Left kidney (tissue), 8 donors: ENCODE measurements at places on chromosomes 7 and 10. TPM values are rescaled to one million over a fixed set of nuclear protein-coding genes. Genes with fewer than 3 reads are reported as not detected.

GRCh38 chr10:13997650-13998049, 333.1 kb downstream of the FRMD4A start:
- no peak for DNase-seq

DNA sequence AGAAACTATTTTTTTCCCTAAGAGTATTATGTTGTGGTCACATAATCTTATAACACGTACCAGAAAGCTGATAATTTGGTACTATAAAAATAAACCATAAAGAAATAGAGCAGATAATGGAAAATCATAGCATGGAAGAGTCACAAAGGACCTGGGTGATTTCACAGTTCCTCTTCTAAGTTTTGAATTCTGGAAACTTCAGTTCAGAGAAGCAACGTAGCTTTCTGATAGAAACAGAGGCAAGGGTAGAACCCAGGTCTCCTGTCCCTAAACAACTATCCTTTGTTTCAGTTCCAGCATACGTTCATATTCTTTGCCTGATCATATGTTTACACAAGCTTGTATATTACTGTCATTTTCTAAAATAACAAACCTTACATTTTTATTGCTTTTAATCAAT, 47.9 kb downstream of the MRC1 start:
- DNase-seq: no peak

DNA sequence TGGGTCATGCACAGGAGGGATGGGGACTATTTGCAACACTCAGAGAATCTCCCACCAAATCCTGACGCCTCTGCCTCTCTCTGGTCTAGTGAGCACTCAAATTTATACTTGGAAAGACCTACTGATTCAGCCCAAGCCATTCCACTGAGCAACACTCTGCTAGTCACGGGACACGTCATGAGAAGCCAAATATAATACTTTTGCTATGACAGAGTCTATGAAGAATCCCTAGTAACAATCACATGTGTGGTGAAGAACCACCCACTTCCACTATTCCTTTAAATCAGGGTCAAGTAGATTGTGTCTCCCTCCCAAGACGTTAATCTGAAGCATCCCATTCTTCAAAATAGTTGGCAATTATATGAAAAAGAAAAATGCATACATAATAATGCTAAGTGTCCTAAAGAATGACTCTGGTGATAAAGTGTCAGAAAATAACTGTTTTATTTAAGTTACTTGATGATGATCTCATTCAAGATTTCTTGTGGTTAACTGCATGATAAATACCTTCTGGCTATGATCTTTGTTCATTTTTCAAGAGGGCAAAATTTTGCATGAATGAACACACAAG, 28.5 kb downstream of the CHCHD3 start:
- DNase-seq: no peak

GRCh38 chr7:133583545-133584171, 330.8 kb downstream of the EXOC4 start:
- no peak for DNase-seq

DNA sequence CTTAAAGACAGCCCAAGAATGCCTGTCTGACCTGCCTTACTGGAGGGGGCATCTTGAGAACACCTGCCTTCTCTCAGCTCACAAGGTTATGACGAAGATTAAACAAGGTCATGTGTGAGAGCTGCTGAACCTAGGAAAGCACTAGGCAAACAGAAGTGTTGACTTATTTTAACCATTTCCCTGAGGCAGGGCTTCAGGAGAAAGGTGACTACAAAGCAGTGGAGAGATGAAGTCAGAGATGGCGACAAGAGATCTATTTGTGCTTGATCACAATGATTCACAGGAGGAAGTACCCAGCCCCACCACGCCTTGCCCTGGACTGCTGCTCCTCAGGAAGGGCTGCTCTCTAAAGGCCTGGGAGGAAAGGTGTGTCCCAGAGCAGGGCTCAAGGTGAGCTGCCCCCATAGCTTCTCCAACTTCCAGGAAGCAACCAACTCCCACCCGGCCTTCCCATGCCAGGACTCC, 27.8 kb downstream of the STN1 start:
- no peak for DNase-seq

DNA sequence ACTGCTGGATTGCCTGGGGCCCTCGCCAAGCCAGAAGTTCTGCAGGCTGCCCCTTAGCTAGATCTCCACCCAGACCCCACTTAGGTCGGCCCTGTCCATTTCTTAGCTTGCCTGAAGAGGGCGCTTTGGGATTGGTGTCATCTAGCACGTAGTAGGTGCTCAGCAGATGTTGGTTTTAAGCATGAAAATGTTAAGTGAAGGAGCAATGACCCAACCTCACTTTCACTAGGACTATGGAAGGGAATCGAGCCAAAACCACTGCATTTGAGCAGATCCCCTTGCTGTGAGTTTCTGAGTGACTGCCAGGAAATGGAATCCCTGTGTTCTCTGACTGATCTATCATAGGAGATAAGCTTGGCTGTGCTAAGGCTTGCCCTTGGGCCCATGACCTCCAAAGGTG, 131.7 kb upstream of the EEPD1 start:
- no peak for DNase-seq

DNA sequence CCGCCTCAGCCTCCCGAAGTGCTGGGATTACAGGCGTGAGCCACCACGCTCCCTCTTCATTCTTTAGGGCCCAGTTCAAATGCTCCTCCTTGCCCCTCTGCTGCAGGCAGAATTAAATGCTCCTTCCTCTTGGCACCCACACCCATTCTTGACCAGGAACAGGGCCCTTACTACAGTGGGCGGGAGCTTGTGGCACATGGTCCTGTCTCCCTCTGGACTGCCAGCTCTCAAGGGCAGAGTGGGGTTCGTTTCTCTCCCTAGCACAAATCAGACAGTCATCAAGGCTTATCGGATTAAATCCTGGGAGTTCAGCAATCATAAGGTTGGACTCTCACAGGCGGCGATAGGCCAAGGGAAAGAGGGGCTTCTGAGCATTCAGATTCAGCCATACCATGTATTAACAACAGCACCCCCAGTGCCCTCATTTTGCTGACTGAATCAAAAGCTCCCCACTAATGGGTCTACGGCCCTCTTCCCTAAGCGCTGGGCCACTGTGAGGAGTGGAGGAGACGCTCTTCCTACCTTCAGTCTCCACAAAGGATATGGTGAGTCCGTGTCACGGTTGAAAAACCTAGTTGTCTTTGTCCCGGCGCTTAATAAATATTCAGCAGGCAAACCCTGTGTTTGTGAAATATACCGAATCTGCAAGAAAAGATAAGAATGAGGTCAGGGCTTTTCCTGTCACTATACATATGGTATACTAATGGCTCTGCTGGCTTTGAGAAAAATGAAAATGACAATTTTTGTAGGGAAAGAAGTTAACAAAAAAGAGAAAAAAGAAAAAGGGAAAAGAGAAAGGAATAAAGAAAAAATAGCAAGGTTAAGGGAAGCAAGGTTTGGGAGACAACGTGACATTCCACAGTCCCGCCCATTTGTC, 107.4 kb downstream of the CLEC2L start:
- DNase-seq: no peak

Gene ERVW-1
- polyA plus RNA-seq: 2.7 TPM

Gene NCF1
- 1.2 TPM for polyA plus RNA-seq

Gene AKR1C3
- 64.0 TPM for polyA plus RNA-seq
